Lung (tissue), 17 donors: ENCODE measurements at places on chromosomes 1 and 21. TPM values are rescaled to one million over a fixed set of nuclear protein-coding genes. Genes with fewer than 3 reads are reported as not detected.

Gene CHIA
- polyA plus RNA-seq, result 2.6 TPM

Gene TTF2
- 3.9 TPM for polyA plus RNA-seq

Gene GJA9
- 0.04 TPM for polyA plus RNA-seq

Gene CHI3L1
- 169 TPM for polyA plus RNA-seq

Gene NIPAL3
- 14.0 TPM for polyA plus RNA-seq

Gene C1orf141
- polyA plus RNA-seq, result 0.49 TPM

Gene CD1D
- polyA plus RNA-seq, result 4.7 TPM
